ENCODE measurements at places on chromosomes 2 and 18.

- DNase-seq, result no peak
These were observed 514 bp upstream of the EPB41L5 start for GRCh38 chr2:120012363-120012762.

DNA sequence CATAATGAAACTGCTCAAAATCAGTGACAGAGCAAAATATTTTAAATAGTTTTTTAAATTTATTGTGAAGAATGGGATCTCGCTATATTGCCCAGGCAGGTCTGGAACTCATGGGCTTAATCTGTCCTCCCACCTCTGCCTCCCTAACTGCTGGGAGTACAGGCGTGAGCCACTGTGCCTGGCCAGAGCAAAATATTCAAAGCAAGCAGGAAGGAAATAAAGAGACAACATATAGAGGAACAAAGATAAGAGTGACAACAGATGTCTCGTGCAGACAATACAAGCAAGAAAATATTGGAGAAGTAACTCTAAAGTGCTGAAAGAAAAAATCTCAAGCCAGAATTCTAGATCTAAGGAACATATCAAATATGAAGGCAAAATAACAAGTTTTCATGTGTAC is 5.0 kb upstream of the SCLY start:
- DNase-seq, result no peak

DNA sequence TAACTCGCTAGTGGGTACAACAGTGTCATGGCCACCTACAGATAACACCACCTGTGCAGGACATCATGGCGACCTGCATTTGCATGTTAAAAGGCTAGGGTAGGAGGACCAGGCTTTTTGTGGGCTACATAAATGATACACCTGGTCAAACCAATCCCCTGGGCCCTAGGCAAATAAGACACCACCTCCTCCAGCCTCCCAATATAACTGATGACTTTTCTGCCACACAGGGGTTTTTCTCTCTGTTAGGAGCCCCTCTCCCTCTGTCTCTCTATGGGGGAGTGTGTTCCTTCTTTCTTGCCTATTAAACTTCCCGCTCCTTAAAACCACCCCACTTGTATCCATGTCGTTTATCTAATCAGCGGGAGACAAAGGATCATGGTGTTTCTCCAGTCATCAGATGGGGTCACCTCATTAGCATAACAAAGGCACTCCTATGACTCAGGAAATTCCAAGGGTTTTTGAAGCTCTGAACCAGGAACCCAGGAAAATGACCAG is 10.8 kb upstream of the BUB1 start:
- DNase-seq, result no peak

- DNase-seq, result no peak
These were observed 27.9 kb downstream of the MARCHF4 start for GRCh38 chr2:216344206-216344949.

- DNase-seq, result no peak
These were observed 13.3 kb downstream of the LIMS1 start for GRCh38 chr2:108547606-108548005.

- DNase-seq, result no peak
These were observed 303.3 kb downstream of the GBX2 start for GRCh38 chr2:235864733-235865515.

DNA sequence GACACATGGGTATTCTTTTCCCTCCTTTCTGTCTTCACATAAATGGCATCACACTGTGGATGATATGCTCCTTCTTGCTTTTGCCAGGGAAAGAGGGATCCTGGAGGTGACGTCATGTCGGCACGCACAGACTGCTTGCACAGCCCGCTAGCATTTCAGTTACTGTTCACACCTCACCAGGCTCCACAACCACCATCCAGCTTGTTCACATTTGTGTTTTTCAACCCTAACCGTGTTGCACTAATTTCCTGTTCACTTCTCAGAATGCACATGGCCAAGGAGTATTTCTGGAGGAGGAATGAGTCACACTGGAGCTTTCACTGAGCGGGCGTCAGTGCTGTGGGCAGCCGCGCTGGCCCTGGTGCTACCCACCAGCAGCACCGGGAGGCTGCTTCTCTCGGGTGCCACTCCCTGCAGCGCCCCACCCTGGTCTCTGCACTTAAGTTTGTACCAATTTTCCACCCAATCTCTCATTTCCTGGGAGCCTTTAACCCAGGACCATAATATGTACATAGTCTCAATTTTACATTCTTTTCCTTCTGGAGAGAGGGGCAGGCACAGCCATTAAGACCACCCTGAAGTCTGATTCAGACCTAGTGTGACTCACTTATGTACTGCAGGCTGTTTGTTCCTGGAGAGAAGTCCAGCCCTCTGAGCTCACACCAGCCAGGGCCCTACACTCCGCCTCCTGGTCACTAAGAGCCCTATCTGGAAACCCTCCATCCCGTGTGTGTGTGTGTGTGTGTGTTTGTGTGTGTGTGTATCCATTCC is 65.1 kb downstream of the MBP start:
- DNase-seq, result peak; percentile 57

GRCh38 chr2:241037498-241037897 is 39.1 kb downstream of the SNED1 start:
- no peak for DNase-seq

- DNase-seq, result no peak
These were observed 53.0 kb upstream of the LGALSL start for GRCh38 chr2:64400733-64401528.

GRCh38 chr2:46643493-46643892 is 164.1 kb downstream of the TMEM247 start:
- DNase-seq, result no peak
